ENCODE measurements at places on chromosomes 1 and 21.

DNA sequence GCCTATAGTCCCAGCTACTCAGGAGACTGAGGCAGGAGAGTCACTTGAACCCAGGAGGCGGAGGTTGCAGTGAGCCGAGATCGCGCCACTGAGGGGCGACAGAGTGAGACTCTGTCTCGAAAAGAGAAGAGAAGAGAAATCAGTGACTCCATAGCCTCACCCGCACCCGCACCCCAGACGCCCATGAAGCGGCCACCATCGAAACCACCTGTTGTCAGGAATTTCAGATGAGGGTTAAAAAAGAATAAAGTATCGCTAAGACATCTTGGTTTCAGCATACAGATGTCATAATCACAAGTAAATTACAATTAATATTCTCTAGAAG lies 47.4 kb downstream of the NPHP4 start:
- no peak for DNase-seq

DNA sequence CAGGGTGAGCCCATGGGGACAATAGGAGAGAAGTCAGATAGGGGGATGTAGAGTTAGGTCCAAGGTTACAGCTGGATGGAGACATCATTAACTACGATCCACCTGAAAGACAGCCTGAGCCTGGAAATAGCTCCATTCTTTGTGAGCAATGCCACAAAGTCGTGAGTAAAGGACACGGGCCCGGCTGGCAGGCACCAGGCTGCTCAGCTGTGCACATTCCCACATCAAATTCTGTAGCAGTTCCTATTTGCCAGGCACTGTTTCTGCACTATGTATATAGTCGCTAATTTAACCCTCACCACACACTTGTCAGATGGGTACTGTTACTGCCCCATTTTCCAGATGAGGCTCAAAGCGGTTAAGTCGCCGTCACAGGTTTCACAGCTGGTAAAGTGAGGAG lies 338.0 kb upstream of the KAZN start:
- DNase-seq: no peak

DNA sequence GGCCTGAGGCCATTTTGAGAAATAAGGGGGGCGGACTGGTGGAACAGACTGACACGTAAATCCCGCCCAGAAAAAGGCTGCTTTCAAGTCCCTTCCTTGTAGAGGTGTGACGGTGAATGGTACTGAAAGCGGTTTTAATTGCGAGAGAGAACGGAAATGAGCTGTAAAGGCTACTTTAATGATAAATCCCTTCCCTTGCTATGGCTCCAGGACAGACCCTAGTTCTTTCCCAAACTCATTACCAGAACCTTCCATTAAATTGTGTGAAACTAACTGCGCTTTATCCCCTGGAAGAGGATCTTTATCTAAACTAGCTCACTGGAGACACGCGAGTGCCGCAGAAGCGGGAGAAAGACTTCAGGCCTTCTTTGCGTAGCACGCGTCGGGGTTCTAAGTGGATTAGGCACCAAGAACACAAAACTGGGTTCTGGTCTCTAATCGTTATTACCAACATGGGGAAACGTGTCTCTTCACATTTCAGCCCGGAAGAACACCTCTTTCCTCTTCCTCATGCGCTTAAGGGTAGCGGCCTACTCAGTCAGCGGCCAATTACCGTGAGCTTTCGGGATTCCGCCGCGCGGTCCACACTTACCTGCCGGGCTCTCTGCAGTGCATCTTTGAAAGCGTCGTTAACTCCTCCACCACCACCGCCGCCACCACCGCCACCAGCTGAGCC lies 441 bp downstream of the FUBP1 start:
- DNase-seq: peak; percentile 82

- DNase-seq: no peak
Observed at GRCh38 chr1:190453550-190453949, 24.1 kb downstream of the BRINP3 start.

GRCh38 chr1:9004031-9004699 lies 22.1 kb downstream of the SLC2A7 start:
- DNase-seq: no peak

- DNase-seq: no peak
Observed at GRCh38 chr21:38303300-38303699, 46.5 kb downstream of the KCNJ15 start.

- DNase-seq: no peak
Observed at GRCh38 chr21:41859297-41859980, 19.7 kb downstream of the PRDM15 start.

DNA sequence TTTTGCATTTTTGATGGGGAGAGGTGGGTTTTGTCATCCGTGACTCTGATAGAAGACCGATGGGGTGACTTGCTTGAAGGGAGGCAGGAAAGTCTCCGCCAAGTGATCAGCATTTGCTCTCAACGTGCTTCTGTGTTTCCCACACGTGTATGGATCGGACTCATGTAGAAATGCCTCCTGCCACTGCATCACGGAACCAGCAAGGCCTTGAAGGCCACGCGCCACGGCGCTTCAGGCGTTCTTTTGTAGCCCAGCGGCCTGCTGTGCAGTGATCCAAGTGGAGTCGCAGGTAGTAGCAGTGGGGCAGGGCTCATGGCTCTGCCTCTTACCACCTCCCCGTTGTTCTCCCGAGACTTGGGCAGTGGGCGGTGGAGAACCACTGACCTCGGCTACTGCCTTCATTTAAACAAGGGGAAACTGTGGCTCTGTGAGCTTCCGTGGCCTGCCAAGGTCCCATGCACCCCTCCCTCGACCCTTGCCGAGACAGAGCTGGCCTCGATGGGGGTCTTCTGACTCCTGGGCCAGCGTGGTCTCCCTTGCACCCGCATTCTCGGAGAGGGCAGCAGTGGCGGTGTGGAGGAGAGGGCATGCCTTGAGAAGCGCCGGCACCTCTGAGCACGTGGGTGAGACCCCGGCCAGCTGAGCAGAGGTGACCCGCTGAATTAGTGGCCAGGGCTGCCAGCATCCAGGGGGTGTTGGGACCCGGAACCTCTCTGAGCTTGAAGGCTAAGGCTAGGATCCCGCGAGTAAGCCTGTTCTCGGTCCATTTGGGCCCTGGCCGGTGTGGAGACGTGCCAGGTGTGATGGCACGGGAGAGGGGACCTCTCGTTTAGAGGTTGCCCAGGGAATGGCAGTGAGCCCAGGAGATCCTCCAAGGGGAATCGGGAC lies 46.1 kb upstream of the ABCG1 start:
- no peak for DNase-seq

DNA sequence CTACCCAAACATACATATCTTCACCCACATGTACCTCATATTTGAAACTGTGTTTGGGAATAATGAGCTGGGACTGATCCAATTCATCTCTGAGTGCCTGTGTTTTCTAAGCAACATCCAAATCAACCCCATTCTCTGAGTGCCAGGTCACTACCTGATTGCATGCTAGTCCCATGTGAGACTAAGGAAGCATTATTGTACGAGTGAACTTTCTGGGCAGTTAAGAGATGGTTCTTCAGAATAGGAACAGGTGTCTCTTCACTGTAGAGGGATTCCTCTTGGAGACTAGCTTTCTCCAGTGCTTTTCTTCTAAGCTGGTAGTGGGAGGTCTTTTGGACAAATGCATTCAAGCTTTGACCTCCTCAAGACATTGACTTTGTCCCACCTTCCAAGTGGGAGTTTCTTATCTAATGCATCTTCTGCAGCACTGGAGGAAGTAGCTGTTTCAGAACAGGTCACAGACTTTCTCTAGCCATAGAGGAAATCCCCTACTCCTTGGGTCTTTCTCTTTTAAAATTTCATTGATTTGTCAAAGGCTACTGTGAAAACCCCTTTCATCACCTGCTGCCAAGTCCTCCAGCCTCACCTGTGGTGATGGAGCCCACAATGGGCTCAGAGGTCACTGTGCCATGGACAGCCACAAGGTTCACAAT lies 172.0 kb upstream of the KIAA0040 start:
- no peak for DNase-seq

GRCh38 chr1:156167536-156167935 lies 14.2 kb downstream of the SEMA4A start:
- no peak for DNase-seq

- peak; percentile 55 for DNase-seq
Observed at GRCh38 chr1:182248721-182249120, 142.9 kb downstream of the GLUL start.

DNA sequence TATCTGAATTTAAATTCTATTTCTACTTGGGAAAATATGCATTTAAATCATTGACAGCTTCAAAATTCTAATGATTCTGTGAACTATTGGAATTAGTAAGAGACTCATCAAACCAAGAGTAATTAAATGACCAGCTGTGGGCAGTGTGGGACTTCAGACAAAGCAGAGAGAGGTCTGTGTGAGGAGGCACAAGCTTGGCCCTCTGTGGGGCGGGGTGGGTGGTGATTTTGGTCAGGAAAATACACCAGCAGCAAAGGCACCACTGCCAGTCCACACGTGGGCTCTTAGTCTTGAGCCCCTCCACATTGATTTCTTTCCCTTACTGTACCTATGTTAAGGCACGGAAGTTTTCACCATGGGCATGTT lies 39.2 kb upstream of the RAB4A start:
- DNase-seq: no peak

GRCh38 chr1:119108988-119109387 lies 31.5 kb downstream of the WARS2 start:
- DNase-seq: no peak

- no peak for DNase-seq
Observed at GRCh38 chr1:98478121-98478520, 183.4 kb upstream of the SNX7 start.

DNA sequence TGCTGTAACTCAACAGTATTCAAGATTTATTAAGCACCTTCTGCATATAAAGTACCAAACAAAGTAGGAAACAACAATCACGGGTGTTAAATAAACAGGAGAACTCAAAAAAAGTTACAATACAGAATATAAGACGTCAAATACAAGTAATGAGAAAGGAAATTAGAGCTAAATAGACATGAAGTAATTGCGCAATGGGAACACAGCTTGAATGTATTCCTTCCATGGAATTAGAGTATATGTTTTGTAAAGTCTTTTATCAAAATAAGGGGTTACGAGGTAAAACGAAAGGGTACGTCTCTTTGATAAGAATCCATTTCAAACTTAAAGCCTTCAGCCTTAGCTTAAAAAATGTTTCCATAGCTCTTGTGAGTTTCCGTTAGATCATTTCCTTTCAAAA lies 109.1 kb downstream of the SPATA6 start:
- DNase-seq: no peak

GRCh38 chr1:246971090-246971721 lies 36.7 kb downstream of the ZNF695 start:
- peak; percentile 59 for DNase-seq

GRCh38 chr21:26965040-26965906 lies 1.6 kb downstream of the ADAMTS5 start:
- peak; percentile 13 for DNase-seq

GRCh38 chr1:35707601-35708440 lies 10.9 kb downstream of the C1orf216 start:
- DNase-seq: peak; percentile 48

DNA sequence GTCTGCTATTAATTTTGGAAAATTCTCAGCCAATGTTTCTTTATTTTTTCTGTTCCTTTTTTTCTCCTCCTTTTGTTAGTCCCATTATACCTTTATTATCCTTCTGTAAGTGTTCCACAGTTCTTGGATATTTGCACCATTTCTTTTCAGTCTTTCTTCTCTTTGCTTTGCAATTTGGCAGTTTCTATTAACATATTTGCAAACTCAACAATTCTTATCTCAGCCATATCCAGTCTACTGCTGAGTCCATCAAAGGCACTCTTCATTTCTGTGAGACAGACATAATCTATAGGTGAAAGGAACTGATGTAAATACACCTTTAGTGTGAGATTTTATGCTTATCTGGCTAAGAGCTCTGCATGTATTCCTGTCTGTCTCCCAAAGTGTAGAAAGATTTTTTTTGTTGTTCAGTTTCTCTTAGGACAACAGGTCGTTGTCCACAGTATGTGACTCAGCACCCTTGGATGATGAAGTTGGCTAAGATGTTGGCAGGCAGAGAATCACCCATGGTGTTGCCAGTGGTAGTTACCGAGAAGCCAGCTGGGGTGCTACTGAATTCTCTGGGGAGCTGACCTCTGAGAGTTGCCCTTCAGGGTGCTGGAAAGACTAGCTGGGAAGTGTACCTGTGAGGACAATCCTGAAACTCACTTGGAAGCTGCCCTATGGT lies 38.4 kb downstream of the LEPR start:
- no peak for DNase-seq

DNA sequence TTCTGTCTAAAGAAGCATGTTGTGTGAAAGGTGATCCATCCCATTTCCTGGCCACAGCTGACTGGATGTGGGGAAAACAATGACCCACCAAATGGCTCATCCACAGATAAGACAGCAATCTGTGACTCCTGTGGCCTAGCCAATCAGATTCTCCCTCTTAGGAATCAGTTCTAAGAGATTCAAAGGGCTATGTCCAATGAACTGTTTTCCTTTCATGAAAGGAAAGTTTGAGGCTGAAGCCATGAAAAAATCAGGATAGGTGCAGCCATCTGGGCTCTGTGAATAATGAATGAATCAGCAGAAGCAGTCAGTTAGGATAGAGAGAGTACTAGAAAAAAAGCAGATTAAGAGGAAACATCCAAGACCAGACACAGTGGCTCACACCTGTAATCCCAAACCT lies 164.7 kb downstream of the NRIP1 start:
- DNase-seq: no peak

DNA sequence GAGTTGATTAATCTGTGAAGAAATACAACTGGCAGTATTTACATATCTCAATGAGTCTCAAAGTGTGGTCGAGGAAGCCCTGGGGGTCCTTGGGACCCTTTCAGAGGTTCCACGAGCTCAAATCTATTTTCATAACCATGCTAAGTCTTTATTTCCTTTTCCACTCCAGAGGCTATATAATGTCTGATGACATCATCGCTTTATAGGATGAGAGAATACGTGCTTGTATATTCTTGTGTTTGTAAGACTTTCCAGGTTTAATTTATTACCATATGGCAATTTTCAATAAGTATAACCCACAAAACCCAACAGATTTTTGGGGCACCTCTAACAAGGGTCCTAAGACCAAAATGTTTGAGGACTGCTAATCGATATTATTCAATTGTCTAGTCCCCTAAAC lies 1.4 kb upstream of the SLC19A2 start:
- no peak for DNase-seq

- peak; percentile 82 for DNase-seq
Observed at GRCh38 chr1:246506674-246507481, at the start of gene SMYD3. Gene SMYD3, minus strand, starts transcription at chr1:246507279.

GRCh38 chr1:153919876-153920852 lies 2.6 kb downstream of the GATAD2B start:
- no peak for DNase-seq

- DNase-seq: no peak
Observed at GRCh38 chr1:27335506-27336422, 6.1 kb upstream of the SYTL1 start.

DNA sequence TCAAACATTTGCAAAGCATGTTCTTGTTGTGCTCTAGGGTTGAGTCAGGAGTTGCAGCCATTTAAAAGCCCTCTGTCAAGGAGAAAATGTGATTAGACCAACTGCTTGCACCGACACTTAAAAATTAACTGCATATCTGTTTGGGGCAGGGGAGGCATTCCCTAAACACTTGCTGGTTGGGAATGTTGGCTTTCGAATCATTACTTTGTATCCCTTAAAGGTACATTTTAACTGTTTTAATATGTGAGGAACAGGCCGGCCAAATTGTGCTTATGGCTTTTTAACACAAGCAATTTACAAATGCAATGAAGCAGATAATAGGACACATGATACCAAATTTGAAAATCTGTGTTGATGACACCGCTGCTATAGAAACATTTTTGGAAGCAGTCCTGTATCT lies 159.1 kb downstream of the LHX8 start:
- no peak for DNase-seq

Data from stimulated activated CD4-positive, alpha-beta T cell treated with anti-CD3 and anti-CD28 coated beads, Interleukin-15, amount 100 ng/mL, for 24 hours (primary cell).